Glomerular endothelial cell (primary cell): ENCODE measurements at places on chromosomes 6 and 20. TPM values are rescaled to one million over a fixed set of nuclear protein-coding genes. Genes with fewer than 3 reads are reported as not detected.

The PROKR2 gene
- not detected in 2 replicates for total RNA-seq

The LY6G6F gene
- not detected in 2 replicates for total RNA-seq

The TRIM31 gene
- not detected in 2 replicates for total RNA-seq

The PTK7 gene
- 53.8 and 73.6 TPM in 2 replicates for total RNA-seq

DNA sequence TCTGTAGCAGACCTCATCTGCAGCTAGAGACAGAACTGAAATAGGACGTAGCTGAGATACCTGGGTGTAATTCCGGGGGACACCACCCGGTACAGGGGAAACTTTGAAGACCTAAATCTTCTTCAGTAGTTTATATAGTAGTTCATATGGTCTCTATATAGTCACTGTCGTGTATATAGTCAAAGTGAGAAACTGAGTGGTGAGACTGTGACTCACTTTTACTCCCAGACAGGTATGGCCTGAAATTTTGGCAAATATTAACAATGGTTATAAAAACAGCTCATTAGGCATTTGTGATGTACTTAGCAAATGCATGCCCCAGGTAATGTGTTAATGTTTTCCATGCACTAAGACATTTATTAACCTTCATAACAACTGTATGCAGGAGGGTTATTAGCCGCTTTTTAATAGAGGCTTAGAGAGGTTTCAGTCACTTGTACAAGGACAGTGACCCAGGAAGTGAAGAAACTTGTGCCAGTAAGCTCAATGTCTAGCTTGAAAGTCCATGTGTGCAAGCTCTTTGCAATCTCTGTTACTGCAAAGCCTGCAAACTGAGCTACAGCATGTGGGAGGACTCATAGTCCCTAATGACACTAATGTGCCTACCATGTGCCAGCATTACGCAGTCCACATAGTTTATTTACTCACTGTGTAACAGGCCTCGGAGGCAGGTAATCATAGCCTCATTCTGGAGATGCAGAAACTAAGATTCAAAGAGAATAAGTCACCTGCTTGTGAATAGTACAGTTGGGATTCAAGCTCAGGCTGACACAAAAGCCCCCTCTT lies 165.4 kb upstream of the CHD6 start:
- DNase-seq, result no peak

DNA sequence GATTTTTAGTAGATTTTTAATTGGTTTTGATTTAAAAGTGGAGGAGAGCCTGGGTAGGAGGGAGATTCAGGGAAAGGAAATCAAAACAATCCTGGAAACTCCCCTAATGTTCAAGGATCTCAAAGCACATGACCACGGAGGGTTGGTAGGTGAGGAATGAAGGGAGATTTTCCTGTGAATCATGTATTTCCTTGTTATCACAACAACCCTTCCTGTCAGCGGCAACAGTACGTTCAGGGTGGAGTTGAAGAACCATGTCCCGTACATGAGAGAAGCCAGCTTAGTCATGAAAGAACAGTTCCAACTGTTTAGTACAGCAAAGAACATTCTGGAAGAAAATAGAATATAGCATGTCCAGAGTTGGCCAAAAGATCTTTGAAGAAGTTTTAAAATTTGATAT lies 79.4 kb upstream of the SCAF8 start:
- peak; percentile 94 for DNase-seq

GRCh38 chr20:22974354-22974753 lies 60.8 kb upstream of the SSTR4 start:
- DNase-seq, result peak; percentile 14

GRCh38 chr6:16804546-16805242 lies 43.4 kb upstream of the ATXN1 start:
- no peak for DNase-seq

- no peak for DNase-seq
Measured at GRCh38 chr6:73302339-73302738, 39.3 kb upstream of the KHDC1 start.

DNA sequence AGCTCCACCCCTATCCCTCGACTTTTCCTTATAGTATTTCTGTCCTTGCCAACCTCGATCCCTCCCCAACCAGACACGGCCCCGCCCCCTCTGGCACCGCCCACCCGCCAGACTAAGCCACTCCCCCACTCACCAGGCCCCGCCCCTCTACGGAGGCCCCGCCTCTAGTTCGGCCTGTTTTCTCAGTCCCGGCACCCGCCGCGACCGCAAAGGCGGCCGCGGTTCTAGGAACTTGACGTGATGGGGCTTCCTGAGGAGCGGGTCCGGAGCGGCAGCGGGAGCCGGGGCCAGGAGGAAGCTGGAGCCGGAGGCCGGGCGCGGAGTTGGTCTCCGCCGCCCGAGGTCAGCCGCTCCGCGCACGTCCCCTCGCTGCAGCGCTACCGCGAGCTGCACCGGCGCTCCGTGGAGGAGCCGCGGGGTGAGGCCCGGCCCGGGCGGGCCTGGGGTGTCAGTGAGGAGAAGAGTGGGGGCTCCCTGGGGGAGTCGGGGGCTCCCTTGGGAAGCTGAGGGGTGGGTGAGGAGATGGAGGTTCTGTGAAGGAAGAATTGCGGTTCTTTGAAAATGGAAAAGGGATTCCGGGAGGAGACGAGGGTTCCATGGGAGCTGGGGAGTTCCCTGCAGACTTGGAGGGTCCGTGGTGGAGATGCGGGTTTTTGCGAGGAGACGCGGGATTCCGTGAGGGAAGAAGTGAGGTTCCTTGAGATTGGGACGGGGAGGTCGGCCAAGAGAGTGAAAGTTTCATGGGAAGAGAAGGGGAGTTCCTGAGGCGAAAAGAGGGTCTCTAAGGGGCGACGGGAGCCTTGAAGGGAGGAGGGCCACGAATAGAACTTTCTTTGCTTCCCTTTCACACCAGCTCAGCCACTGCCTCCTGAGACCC lies at the start of gene ACSS2:
TSS of gene ACSS2 (plus strand) at position 207 of the 877 bp plus-strand sequence. CDS start at position 241, 34 bp downstream.
- peak; percentile 87 for DNase-seq

GRCh38 chr6:144349690-144350527 lies 64.8 kb downstream of the UTRN start:
- DNase-seq, result peak; percentile 97
